ENCODE measurements at places on chromosomes 6 and 20.

- DNase-seq, result no peak
These were observed 612.3 kb downstream of the UTRN start for GRCh38 chr6:144897441-144897921.

- DNase-seq, result no peak
These were observed 23.1 kb upstream of the DACT2 start for GRCh38 chr6:168342636-168343035.

GRCh38 chr6:132937466-132937906 lies 123.1 kb downstream of the RPS12 start:
- DNase-seq, result no peak

GRCh38 chr6:136092897-136093296 lies 157.2 kb downstream of the MTFR2 start:
- no peak for DNase-seq

- DNase-seq, result no peak
These were observed 51.7 kb downstream of the TTI1 start for GRCh38 chr20:37981568-37981967.

- no peak for DNase-seq
These were observed 203.5 kb upstream of the CITED2 start for GRCh38 chr6:139577763-139578604.

- DNase-seq, result no peak
These were observed 45.3 kb upstream of the SIRPG start for GRCh38 chr20:1702855-1703254.

DNA sequence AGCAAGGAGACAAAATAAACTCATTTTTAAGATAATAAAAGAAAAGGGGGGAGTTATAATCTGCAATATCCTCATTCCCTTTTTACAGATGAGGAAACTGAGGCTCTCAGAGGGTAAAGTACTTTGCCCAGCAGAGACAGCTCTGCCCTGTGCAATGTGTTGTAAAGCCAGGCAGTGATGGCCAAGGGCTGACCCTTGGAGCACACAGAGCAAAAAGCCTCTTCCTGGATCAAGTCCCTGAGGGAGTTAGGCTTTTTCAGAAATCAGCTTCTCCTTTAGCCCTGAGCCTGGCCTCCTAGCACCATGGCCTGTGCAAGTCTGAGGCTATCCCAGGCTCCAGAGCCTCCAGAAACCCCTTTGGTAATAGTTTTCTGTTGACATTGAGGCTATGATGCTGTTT lies 234.8 kb downstream of the PHACTR1 start:
- DNase-seq, result no peak

DNA sequence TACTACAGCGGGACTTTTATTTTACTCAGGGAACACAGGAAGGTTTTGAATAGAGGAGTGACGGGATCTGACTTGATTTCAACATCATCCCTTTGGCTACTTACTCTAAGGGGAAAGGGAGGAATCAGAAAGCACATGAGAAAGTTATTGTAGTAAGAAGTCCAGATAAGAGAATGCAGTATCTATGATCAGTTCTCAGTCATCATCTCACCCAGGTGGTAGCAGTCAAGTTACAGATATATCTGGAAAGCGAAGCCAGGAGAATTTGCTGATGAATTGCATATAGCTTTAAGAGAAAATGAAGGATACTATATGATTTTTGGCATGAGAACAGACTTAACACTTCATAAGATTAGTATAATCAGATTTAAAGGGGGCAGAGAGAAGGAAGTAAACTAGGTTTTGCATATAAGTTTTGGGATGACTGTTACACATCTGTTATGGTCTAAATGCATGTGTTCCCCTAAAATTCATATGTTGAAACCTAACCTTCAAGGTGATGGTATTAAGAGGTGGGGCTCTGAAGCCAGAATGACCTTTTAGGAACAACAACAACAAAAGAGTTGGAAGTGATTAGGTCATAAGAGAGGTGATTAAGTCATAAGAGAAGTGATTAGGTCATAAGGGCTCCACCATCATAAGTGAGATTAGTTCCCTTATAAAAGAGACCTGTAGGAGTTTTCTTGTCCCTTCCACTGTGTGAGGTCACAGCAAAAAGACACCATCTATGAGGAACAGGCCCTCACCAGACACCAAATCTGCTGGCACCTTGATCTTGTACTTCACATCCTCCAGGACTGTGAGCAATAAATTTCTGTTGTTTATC lies 6.7 kb downstream of the RAD21L1 start:
- no peak for DNase-seq

- no peak for DNase-seq
These were observed 51.9 kb downstream of the MYO6 start for GRCh38 chr6:75800708-75801505.

Data from CD4-positive, alpha-beta T cell treated with Interleukin-1 beta for 1 hour (primary cell).